ENCODE measurements at places on chromosomes 1 and 21.

- DNase-seq, result no peak
These were observed 80.7 kb upstream of the HP1BP3 start for GRCh38 chr1:20867847-20868246.

GRCh38 chr1:68344208-68344607, 105.5 kb downstream of the RPE65 start:
- DNase-seq, result no peak

DNA sequence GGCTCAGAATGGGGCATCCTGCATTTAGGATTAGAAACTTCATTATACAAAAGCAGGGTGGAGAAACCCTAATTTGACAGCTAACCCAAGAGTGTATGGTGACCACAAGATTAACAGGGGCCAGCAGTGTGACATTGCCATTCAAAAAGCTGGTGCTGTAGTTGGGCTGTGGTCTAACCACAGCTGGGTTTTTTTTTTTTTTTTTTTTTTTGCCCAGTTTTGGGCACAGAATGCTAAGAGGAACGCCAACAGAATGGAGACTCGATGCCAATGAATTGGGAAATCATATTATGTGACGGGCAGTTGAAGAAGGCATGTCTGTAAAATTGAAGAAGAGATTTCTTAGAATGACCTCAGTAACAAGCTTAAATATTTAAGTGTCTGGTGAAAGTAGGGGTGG, 58.4 kb downstream of the NFIA start:
- no peak for DNase-seq

GRCh38 chr1:29577512-29577911, 341.2 kb downstream of the PTPRU start:
- no peak for DNase-seq

GRCh38 chr1:209989525-209989924, 51.5 kb downstream of the SYT14 start:
- DNase-seq, result no peak

GRCh38 chr1:7768583-7768982, 2.5 kb upstream of the VAMP3 start:
- DNase-seq, result no peak

- no peak for DNase-seq
These were observed 44.4 kb downstream of the COLGALT2 start for GRCh38 chr1:183993132-183993531.

DNA sequence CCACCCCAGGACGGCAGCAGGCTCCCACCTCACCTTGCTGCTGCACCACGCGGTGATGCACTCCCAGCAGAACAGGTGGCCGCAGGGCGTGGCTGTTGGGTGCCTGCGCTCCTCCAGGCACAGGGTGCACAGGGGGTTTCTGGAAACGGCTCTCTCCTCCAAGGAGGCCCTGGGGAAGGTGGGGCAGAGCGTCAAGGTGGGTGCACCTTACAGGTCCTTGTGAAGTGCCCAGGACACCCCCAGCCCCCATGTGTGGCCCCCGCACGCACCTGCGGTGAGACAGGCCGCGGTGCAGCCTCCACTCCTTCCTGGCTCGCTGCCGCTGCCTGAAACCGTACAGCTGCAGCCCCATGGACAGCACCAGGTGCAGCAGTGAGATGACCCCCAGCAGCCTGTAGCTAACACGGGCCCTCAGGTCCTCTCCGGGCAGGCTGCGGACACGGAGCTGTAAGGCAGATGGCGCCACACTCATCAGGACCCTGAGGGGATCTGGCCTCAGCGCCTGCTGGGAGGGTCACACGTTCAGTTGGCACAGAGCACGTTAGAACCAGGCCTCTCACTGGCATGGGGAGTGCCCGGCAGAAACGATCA, 5.8 kb downstream of the PEX10 start:
- DNase-seq, result no peak

DNA sequence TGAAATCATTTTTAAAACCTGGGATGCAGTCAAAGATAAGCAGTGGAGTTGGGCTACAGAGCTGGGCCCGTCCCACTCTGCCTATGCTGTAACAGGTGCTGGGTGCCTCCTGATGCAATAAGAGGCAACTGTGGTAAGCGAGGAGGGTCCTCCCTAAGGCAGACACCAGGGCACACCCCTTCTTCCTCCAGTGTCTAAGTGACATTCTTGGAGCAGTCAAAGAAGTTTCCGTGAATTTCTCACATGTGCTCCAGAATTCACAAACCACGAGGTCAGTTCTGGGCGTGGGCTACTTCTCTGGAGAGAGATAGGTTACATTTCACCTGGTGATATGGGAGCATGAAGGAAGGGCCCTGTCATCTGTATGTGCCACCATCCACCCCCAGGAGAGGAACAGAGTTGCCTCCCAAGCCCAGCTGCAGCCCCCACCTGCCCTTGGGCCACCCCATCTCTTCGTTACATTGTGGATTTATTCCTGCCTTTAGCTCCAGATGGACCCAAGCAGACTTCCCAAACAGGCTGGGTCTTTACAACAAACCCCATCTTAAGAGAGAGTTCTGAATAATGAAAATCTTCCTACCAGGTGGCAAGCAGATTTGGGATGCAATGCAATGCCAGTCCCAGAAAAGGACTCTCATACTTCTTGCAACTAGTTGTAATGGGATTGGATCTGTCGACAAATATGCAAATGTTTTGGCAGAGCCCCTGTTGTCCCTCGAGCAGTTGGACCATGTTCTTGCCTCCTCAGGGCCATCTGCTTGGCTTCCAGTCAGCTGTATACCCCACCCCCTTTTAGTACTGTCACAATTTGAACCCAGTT, 82.5 kb upstream of the CNTN2 start:
- DNase-seq, result no peak

GRCh38 chr1:65992165-65992821, 199.6 kb downstream of the PDE4B start:
- DNase-seq, result no peak

DNA sequence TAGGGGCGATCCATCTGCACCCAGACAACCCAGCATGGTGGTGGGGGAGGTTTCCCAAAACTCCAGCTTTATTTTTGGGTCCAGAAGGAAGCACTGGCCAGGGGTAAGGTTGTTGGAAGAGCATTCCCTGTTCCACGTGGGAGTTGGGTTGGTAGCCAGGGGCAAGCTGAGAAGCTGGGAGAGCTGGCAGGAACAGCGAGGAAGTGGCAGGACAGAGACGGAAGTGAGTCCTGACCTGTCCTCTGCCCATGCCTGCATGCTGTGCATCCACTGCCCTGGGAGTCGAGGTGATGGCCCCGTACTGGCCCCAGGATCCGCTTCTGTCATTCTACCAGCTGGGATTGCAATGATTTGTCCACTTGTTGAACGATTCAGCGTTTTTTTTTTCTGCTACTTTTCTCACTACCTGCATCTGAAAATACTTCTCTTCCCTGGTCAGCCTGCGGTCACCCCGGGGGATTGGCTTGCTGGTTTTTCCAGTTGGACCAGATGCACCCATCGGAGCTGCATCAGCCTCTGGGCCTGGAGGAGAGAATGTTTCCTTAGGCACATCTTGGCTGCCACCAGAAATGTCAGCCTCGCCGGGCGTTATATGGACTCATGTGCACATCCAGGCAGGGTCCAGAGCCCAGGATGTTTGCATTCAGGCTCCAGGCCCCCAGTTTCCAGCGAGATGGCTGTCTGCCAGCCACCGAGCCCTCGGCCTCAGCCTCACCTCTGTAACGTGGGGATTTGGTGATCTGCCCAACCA, 28.3 kb upstream of the TMPRSS2 start:
- DNase-seq, result no peak

GRCh38 chr1:207962716-207963426, 51.9 kb upstream of the CD34 start:
- DNase-seq, result no peak

DNA sequence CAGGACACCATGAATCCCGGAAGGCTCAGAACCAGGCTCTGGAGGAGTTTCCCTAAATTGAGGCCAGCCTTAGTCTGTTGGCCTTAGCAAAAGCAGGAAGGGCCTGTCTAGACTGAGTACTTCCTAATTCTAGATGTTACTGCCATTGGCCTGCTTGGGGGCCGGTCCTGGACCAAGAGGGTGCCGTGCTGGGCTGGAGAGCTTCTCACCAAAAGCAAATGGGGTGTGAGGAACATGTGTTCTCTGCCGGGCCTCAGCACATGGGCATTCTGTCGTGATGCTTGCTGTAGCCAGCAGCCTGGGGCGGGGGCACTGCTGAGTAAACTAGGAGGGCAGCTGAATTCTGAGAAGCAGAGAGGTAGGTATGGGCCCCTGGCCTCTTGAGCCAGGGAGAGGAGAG, 35.7 kb upstream of the MAN1C1 start:
- no peak for DNase-seq

DNA sequence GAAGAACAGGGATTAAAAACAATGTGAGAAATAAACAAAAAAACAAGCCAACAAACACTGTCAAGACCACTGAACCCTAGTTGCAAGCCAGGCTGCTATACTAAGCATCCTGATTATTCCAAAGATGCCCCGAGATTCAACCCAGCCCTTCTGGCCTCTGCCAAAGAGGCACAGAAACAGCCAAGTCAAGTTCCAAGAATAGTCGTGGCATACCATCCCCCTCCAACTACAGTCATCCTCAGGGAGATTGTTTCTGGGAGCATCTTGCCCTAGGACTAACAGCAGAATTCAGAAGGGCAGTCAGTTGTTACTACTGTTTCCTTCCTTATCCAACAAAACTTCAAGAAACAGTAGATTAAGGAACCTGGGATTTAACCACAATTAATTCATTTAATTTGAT, 52.3 kb downstream of the ABL2 start:
- DNase-seq, result no peak
